ENCODE measurements at places on chromosomes 3 and 15.

GRCh38 chr15:69820819-69821218 is 276.9 kb downstream of the TLE3 start:
- no peak for DNase-seq
- H3K27me3 ChIP-seq, result peaks cover 4% of the 10 kb centered on the region
- no peaks in the 10 kb centered on the region for H3K4me1 ChIP-seq
- no peak overlapping the region for H3K4me3 ChIP-seq
- H3K27ac ChIP-seq, result no peak overlapping the region

DNA sequence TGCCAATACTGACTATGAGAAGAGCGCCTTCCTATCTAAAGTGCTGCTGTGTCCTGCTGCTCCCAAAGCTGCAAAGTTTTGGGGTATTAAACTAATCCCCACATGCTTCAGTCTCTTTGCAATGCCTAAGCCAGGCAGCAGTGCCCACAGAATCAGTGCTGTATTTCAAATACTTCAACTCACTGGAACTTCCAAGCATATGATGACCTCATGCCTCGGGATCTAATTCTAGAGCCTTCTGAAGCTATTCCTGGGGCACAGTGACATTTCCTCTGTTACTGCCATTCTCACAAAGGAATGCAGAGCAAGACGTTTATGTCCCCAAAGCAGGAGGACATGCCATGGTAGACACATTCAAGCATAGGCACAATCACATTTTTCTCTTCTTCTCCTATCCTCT is 78.5 kb downstream of the CD200 start:
- no peaks in the 10 kb centered on the region for H3K27me3 ChIP-seq
- H3K4me1 ChIP-seq, result peaks cover 15% of the 10 kb centered on the region
- no peak overlapping the region for H3K27ac ChIP-seq
- no peaks in the 10 kb centered on the region for H3K36me3 ChIP-seq
- no peak for DNase-seq

- H3K4me3 ChIP-seq, result no peak overlapping the region
- no peaks in the 10 kb centered on the region for H3K36me3 ChIP-seq
- no peaks in the 10 kb centered on the region for H3K4me1 ChIP-seq
- H3K27me3 ChIP-seq, result no peaks in the 10 kb centered on the region
These were observed 123.4 kb downstream of the ABI3BP start for GRCh38 chr3:100869787-100870186.

DNA sequence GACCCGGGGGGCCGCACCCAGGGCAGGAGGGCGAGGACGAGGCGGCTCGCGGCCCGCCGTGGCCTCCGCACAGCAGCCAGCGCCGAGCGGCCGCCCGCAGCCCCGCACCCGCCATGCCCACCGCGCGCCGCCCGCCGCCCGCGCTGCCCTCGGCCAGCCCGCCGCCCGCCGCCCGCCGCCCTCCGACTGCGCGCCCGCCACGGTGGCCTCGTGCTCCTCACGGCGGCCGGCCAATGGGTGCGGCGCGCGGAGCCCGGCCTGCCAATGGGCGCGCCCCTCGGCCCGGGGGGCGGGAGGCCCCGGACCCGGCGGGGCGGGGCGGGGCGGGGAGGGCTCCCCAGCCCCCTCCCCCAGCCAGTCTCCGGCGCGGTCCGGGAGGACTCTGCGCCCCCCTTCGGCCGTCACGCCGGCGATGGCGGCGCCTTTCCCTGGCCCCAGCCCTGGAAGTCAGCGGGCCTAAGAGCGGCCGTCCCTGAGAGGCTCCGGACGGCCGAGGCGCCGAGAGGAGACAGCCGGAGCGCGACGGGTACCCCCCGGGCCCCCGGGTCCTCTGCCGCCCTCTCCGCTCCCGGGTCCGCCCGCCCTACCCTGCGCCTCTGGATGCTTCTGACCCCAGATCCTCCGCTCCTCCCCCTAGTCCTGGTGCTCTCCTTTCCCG is at the start of gene NT5DC2:
Gene NT5DC2 (minus strand): TSS at position 235 of the 658 bp plus-strand sequence. CDS start 120 bp downstream, at position 115.
- no peak for DNase-seq
- peaks cover 15% of the 10 kb centered on the region for H3K4me1 ChIP-seq
- peak within 1 kb of the TSS; percentile 36 for H3K27ac ChIP-seq
- peak within 1 kb of the TSS; percentile 81 for H3K4me3 ChIP-seq
- no peaks in the 10 kb centered on the region for H3K27me3 ChIP-seq
- no peaks in the 10 kb centered on the region for H3K36me3 ChIP-seq

DNA sequence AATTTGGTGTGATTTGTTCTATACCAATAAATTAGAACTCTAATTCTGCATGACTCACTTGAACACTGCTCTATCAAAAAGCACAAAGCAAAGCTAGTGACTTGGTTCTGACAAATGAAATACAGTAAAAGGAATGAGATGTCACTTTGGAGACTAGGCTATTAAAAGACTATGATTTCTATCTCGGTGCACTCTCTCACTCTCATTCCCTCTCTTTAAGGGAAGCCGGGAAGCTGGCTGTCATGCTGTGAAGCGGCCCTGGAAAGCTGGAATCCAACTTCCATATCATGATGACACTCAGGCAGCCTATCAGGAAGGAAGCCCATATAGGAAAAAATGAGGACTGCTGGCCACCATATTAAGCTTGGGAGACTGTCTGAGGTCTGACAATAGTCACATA is 590.1 kb upstream of the CBLB start:
- peaks cover 10% of the 10 kb centered on the region for H3K4me1 ChIP-seq
- no peaks in the 10 kb centered on the region for H3K27me3 ChIP-seq
- H3K36me3 ChIP-seq, result no peaks in the 10 kb centered on the region
- H3K4me3 ChIP-seq, result no peak overlapping the region
- no peak overlapping the region for H3K27ac ChIP-seq
